ENCODE measurements at places on chromosomes 3 and 15. TPM values are rescaled to one million over a fixed set of nuclear protein-coding genes. Genes with fewer than 3 reads are reported as not detected.

The ADAMTS9 gene
- total RNA-seq = 58.3 TPM

The MKRN2OS gene
- not detected for total RNA-seq

The VEPH1 gene
- total RNA-seq = 261 TPM

The SPTBN5 gene
- 12.0 TPM for total RNA-seq

The USP8 gene
- 43.2 TPM for total RNA-seq

The MAN2A2 gene
- 31.8 TPM for total RNA-seq

The CLEC3B gene
- 0.11 TPM for total RNA-seq

The TRAT1 gene
- total RNA-seq = not detected

The LRRK1 gene
- total RNA-seq = 6.3 TPM

The TICRR gene
- 9.2 TPM for total RNA-seq

DNA sequence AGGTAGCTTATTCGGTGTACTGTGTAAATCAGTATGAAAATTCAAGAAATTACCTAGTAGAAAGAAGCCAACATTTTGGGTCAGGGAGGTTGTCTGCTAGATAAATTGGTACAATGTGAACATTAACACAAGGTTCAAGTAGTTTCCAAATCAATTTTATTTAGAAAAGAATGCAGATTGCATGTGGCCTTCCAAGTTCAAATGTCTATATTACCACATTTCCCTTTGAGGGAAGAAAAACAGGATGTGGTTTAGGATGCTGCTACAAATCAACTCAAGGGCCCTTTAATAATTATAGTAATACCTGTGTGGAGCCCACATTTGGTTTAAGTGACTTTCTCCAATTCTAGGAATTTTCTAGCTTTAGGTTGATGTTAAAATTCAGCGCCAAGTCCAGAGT is 57.5 kb downstream of the CADPS start:
- DNase-seq = no peak

DNA sequence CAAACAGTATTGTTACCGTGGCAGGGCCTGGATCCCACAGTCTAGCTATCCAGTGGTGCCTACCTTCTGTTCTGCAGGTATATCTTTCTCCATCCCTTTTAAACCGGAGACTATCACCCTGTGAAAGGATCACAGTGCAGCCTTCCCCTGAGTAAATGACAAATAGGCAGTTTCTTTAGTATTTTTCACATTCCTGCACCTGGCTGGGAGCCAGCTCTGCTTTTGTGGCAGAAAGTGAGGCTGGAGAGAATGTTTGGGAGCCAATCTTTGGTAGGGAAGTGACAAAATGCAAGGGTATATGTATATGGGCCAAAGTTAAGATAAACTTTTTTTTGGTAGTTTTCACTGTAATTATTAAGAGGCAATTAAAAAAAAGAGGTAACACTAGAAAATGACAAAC is 54.8 kb downstream of the ARHGEF26 start:
- DNase-seq = no peak

DNA sequence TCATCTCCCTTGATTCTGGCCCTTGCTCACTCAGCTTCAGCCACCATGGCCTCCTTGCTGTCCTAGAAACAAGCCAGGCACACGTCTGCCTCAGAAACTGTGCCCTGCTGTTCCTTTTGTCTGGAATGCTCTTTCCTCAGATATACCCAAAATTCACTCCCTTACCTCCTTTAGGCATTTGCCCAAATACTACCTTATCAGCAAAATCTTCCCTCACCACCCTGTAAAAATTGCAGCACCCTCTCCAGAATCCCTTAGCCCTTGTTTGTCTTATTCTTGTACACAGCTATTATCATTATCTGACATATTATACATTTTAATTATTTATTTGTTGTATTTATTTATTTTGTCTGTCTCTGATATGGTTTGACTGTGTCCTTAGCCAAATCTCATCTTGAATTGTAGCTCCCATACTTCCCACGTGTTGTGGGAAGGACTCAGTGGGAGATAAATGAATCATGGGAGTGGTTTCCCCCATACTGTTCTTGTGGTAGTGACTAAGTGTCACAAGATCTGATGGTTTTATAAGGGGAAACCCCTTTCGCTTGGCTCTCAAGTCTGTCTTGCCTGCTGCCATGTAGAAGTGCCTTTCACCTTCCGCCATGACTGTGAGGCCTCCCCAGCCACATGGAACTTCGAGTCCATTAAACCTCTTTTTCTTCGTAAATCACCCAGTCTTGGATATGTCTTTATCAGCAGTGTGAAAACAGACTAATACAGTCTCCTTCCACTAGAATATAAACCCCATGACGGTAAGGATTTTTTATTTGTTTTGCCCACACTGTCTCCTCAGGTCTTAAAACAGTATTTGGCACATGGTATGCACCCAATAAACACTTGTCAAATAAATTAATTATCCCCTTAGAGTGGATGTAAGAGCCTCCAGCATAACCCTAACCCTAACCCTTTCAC is 60.0 kb upstream of the STT3B start:
- DNase-seq = no peak

GRCh38 chr3:32791833-32792232 is 26.0 kb upstream of the TRIM71 start:
- DNase-seq = no peak

- no peak for DNase-seq
Observed at GRCh38 chr3:185058796-185059195, 94.1 kb downstream of the C3orf70 start.

DNA sequence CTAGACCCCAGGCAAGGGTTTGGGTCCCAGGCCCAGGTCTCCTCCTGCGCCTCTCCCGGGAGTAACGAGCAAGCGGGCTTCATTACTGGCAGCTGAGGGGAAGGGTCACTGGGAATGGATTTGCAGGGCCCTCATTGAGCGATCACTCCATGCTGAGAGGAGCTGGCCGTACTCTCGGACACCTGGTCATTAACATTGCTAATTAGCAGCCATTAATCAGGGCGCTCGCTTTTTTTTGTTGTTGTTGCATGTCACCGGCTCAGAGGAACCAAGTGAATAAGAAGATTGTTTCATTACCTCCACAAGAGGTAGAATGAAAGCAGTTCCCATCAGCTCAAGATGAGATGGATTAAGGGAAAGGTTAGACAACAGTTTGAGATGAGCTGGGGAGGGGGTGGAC is 293.0 kb upstream of the ATP11B start:
- no peak for DNase-seq

- no peak for DNase-seq
Observed at GRCh38 chr3:146747928-146748327, 142.8 kb upstream of the PLSCR5 start.

GRCh38 chr3:12999147-13000140 is 73.8 kb downstream of the IQSEC1 start:
- DNase-seq = no peak

DNA sequence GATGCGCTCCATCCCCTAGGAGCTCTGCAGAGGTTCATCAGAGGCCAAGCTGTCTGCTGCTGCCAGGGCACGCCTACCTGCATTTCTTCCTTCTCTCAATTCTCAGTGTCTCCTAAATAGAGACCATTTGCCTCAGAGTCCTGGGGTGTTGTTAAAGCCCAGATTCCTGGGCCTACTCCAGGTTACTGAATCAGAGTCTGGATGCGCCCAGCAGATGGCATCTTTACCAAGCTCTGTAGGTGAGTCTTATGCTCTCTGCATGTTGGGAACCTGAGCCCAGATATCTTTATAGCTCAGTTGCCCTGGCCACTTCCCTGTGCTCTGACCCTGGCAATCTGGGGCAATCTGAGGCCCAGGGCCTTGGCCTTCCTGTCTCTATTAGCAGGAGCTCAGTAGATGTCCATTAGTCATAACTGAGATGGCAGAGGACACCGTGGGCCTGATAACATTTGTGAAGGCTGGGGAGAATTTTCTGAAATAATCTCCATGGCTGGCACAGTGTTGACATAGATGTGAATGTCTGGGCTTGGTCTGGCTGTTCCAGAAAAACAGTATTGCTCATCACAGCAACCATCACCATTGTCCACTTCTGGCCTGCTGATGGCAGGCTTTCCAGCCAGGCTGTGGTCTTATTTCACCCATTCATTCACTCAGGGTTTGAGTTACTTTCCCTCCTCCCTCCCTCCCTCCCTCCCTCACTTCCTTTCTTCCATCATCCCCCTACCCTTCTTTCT is 13.3 kb upstream of the RBP1 start:
- no peak for DNase-seq

DNA sequence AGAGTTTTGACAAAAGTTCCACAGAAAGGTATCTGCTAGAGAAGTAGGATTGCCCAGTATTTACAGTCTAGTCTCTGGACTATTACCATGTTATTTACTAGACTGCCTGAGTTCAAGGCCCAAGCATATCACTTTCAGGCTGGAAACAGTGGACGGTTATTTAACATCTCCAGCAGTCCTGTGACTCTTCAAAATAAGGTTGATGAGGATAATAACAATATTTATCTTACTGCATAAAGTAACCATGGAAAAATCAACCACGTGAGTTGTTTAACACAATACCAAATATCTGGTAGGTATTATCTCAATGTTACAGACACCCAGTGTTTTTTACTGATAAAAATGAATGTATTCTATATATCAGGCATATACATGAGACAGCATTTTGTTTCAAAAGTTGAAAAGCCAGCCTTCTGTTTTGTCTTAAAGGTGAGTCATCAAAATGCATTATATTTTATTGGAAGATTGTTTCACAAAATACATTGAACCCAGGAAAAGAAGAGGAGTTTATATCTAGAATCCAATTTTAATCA is 535.8 kb downstream of the TBL1XR1 start:
- no peak for DNase-seq

DNA sequence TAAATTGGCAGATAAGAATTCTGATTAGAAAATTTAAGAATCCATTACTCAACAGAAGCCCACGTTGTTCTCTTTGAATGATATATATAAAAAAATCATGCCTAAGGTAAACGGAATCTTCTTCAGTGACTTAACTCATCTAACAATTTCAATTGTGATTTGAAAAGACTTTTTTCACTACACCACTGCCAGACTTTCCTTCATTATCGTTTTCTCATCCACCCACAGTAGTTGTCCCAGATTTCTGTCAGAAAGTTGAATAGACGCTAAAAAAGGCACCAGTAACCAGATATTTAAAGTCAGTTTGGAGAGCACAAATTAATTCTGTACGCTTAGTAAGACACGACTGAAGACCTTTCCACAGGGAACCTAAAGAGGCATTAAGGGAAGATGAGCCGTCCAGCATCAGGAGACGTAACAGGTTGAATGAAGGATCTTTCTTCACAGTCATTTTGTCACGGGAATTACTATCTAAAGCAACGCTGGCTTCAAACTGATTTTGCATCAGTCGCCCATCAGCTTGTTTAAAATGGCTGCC is 1.3 kb downstream of the HIGD1A start:
- no peak for DNase-seq

DNA sequence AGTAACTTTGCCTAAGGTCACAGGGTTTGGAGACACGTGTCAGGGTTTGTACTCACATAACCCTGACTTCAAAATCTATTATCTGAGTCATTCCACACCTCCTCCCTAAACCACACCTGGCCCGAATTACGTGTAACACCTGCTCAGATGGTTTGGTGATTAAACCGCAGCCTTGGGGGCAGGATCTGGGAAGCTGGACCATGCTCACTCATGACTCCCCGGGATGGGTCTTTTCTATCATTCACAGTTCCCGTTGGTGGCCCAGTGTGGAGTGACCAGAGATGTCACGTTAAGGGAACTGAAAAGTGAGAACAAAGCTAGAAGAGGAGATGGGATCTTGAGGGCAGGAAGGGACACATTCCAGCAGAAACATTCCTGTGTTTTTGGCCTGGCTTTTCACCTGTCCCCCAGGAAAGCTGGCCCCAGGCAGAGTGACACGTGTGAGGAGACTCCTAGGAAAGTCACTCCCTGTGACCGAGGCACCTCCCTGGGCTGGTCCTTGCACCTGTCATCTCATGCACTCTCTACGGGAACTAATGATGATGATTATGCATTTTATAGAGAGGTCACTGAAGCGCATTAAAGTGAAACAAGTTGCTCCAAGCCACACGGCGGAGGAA is 75.4 kb upstream of the POMGNT2 start:
- DNase-seq = no peak

DNA sequence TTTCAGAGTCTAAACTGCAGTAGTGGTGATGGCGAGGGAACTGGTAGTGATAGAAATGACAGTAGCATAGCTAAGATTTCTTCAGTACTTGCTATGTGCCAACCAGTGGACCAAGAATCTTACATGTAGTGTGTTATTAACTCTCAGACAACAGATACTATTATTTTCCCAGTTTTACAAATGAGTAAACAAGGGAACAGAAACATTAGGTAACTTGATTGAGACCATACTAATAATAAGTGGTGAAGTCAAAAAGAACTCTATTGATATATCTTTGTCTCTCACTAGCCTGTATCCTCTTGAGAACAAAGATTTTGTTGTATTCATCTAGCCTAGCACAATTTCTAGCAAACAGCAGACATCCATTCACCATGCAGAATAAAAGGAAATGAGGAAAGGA is 250.1 kb downstream of the ZBTB20 start:
- DNase-seq = no peak

DNA sequence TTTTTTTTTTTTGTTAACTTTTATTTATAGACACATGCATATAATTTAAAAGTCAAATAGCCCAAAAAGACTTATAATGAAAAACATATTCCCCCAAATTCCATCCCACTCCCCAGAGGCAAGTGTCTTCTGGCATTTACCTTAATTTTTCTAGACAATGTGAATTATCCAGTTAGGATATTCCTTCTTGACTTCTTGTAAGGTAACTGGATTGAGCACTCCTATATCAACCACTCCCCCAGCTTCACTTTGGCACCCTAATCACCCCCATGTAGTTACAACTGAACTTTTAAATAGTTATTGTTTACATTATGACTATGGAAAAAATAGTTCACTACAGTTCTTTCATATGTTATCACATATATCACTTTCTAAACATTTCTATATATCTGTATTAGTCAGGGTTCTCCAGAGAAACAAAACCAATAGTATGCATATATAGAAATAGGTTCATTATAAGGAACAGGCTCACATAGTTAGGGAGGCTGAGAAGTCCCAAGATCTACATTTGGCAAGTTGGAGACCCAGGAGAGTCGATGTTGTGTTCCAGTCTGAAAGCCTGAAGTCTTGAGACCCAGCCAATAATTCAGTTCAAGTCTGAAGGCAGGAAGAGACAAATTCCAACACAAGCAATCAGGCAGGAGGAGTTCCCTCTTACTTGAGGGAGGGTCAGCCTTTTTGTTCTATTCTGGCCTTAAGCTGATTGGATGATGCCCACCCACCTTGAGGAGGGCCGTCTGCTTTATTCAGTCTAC is 175.8 kb downstream of the THSD4 start:
- no peak for DNase-seq

GRCh38 chr3:154801729-154802128 is 278.4 kb upstream of the MME start:
- DNase-seq = no peak

- DNase-seq = no peak
Observed at GRCh38 chr3:21835264-21835663, 84.3 kb upstream of the ZNF385D start.

DNA sequence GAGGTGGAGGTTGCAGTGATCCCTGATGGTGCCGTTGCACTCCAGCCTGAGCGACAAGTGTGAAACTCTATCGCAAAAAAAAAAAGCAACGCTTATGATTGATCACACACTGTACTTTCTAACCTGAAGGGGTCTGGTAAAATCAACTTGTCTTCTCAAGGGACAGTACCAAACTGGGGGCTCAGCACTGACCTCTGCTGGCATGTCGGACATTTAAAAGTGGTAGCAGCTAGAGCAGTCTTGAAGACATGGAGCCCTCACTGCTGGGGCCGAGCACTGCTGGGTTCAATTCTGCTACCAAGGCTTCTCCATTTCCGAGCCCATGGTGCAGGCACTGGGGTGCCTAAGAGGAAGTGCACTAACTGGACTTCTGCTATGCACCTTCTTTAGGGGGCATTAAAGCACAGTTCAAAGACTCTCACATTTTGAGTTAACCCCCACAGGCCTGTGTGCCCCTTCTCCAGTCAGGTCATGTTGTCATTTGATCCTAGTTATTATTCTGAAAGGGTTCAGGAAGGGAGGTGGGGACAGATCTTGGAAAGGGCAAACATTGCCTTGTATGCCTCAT is 26.4 kb upstream of the LAMP3 start:
- no peak for DNase-seq
